CD4-positive, alpha-beta T cell treated with Interferon alpha-2 for 1 hour (primary cell): ENCODE measurements at places on chromosomes 11 and 22.

DNA sequence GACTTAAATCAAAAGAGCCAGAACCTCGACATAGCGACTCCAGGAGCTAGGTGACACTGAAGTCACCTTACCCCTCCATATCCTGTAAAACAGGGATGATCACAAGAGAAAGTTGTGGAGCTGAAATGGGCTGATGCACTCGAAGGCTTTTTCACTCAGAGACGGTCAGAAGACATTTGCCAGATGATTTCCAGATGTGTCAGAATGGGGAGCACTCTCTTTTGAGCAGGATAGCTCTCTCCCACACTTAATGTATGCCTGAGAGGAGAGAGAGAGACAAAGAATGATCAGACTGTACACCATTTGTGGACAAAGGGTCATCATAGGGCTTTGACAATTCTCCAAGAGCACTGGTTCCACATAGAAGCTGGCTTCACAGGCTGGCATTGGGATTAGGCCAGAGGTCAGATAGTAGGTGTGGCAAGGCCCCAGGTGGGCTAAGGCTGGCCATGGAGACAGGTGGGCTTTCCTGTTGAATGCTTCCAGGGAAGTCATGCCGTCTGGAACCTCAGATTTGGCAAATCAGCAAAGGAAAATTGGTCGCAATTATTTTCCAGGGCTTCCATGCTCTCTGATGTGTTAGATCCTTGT, 42.3 kb upstream of the ETS1 start:
- no peak for DNase-seq

DNA sequence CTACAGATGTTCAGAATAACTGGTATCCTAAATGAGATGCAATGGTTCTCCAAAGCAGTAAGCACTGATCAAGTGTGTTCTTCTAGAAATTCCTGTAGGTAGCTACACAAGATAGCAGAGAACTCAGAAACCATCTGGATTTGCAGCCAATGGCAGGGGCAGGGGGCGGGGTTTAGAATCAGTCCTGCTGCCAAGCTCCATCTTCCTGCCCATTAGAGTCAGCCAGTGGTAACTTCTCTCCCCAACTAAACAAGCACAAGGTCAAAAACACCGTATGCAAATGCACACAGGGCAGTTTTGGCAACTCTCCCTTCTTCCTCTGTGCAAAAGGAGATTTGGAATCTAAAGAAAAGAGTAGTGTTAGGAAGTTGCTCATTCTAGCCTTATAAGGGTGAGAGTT, 237.5 kb upstream of the CCDC90B start:
- no peak for DNase-seq

DNA sequence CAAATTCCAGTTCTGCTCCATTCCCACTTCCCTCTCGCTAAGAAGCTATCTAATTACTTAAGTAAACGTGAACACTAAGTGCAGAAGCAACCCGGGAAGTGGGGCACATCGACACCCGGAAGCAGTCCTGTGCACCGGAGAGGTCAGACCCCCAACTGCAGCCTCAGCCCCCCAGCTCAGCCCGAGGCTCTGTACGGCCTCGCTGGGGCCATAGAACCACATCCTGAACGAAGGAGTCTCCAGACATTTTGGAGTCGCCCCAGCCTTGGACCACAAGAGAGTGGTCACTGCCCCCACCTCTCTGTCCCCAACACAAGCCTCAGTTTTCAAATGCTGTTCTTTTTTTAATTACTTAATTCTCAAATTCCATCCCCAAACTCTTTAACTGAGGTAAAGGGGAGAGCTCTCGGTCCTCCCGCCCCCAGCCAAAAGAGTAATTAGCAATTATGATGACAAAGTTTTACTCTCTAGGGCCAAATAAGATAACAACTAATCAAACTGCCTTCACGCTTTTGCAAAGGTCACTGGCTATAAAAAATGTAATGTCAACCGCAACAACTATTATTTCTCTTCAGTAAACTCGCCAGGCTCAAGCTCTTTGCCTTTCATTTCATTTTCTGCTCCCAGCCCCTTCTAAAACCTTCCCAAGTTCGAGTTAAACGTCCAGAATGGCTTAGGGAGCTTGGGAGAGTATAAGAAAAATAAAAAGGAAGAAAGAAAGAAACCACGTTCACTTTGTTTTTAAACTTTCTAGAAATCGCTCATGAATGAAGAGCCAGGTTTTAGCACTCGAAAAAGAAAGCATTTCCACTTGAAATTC, 2.2 kb downstream of the PAX6 start:
- DNase-seq: no peak

- DNase-seq: no peak
These were observed 48.1 kb upstream of the ME3 start for GRCh38 chr11:86720546-86720945.

DNA sequence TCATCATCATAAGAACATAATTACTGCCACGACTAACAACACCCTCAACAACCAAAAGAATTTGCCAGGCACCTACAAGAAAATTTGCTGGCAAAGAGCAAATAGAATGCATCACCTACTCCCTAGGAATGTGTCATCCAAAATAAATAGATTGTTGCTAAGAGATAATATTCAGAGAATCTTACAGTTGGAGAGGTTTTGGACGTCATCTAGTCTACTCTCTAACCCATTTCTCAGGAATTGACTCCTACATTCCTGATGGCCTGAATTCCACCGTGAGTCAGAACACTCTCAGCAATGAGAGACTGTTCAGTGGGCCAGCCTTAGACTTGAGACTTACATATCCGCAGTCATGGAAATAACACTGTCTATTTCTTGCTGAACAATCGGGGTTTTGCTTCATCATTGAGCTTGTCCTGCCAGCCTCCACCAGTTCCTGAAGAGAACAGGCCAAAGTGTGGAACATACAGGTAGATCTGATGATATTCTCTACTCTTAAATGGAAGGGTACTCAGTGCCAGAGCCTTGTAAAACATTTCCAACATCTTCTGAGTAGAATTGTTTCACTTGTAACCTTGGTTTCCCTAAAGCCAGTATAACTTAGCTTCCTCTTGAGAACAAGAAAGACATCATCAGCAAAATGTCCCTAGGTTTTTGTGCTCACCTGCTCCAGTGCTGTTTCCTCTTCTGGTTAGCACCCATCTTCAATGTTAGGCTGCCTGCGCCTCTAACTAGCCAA, 8.3 kb downstream of the KIRREL3 start:
- no peak for DNase-seq

DNA sequence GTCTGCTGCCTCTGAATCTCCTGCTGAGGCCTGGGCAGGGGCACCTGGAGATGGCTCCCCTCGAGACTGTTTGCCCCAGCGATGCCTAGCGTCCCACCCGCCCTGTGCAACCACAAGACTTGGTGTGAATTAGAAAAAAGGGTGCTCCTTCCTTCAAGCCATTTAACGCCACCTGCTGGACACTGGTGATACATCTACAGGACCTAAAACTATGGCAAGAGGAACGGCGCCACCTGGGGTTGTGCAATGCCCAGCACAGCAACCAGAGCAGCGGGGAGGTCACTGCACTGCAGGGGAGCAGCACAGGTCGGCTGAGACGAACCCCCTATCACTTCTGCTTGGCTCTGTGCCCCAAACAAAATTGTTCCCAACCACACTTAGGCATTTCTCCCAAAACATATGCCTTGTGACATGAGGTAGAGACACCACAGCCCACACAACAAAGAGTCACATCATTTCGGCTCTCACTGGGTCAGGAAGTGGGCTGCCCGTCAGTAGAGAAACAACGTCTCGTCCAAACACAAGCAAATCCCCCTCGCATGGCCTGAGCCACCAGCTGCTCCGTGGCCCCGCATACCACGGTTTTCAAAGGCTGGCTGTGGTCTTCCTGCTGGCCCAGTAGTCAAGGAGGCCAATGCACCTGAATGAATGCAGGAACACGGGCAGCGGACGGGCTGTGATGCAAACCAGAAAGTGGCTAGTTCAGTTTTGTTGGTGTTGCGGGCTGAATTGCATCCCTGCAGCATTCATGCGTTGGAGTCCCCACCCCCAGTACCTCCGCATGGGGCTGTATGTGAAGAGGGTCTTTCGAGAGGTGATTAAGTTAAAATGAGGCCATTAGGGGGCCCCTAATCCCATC, 171.9 kb downstream of the SHANK2 start:
- peak; percentile 10 for DNase-seq

DNA sequence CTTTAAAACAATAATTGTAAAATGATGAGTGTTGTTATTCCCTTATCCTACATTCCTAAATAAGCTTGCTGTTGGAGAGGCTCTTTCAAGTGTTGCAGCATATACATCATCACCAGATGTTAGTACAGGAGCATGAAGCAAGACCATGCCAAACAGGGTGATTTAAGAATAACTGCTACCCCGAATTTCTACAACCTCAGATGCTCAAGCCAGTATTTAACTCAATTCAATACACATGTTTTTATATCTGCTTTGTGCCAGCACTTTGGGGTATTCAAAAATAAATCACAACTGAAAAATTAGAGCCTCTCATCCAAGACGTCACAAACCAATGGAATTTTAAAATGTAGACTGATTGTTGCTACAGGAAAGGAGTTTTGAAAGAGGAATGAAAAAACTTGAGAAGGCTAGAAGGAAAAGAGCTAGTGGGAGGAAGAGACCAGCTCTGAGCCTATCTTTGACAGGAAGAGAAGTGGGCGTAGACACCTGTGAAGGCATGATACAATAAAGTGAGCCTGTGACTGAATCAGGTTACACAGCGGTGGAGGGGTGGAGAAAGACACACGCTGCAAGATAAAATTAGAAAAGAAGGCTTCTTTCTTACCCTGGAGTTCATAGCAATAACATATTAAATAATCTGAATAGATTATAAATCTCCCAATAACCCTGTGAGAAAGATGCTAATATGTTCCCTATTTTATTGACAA, 95.8 kb downstream of the DLG2 start:
- no peak for DNase-seq

GRCh38 chr11:60097189-60097588, 8.7 kb downstream of the MS4A2 start:
- DNase-seq: no peak

- DNase-seq: no peak
These were observed 73.5 kb downstream of the THAP12 start for GRCh38 chr11:76307396-76307795.

DNA sequence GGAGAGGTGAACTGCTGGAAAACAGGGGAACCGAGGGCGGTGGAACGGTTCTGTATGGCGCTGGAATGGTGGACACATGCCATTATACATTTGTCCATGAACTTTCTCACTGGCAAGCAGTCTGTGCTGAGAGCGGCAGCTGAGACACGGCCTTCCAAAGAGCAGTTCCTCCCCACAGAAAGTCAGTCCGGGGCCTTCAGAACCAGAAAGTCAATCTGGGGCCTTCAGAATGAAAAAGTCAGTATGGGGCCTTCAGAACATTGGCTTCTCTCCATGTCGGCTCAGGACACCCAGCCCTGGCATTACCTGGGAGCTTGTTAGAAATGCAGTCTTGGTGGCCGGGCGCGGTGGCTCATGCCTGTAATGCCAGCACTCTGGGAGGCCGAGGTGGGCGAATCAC, 8.8 kb downstream of the TXN2 start:
- DNase-seq: no peak
